ENCODE measurements at places on chromosomes 2 and 18.

GRCh38 chr2:241741016-241741415, 6.6 kb downstream of the D2HGDH start:
- H3K4me1 ChIP-seq = no peaks in the 10 kb centered on the region
- H3K36me3 ChIP-seq = peaks cover 4% of the 10 kb centered on the region
- H3K4me3 ChIP-seq = no peak overlapping the region
- no peak overlapping the region for H3K27ac ChIP-seq
- no peaks in the 10 kb centered on the region for H3K27me3 ChIP-seq

- DNase-seq = no peak
- no peaks in the 10 kb centered on the region for H3K27me3 ChIP-seq
- peaks cover 3% of the 10 kb centered on the region for H3K4me1 ChIP-seq
- no peak overlapping the region for H3K4me3 ChIP-seq
Observed at GRCh38 chr2:45172760-45173392, 163.6 kb upstream of the SIX2 start.

DNA sequence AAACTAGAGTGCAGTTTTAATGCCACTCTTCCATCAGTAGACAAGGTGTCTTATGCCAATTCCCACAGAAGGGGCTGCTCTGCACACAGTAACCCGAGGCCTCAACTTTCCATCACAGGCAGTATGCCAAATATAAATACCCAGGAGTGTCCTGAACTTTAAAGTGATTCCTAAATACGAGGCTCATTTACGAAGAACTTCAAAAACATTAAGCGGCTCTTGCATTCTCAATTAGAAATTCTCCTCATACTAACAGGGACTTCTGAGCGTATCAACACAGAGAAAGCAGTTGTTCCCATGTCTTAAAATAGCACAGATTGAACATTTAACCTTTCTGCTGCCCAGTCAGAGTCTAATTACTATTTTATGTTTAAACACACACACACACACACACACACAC, 638.6 kb downstream of the ERBB4 start:
- no peak overlapping the region for H3K27ac ChIP-seq
- H3K36me3 ChIP-seq = no peaks in the 10 kb centered on the region
- no peaks in the 10 kb centered on the region for H3K4me1 ChIP-seq
- H3K4me3 ChIP-seq = no peak overlapping the region
- H3K27me3 ChIP-seq = no peaks in the 10 kb centered on the region

- H3K36me3 ChIP-seq = no peaks in the 10 kb centered on the region
- H3K27ac ChIP-seq = no peak overlapping the region
- H3K4me3 ChIP-seq = no peak overlapping the region
- H3K4me1 ChIP-seq = no peaks in the 10 kb centered on the region
- DNase-seq = no peak
Observed at GRCh38 chr2:170651624-170652325, 63.4 kb upstream of the SP5 start.

- no peak overlapping the region for H3K4me3 ChIP-seq
- H3K27me3 ChIP-seq = peaks cover 16% of the 10 kb centered on the region
- H3K27ac ChIP-seq = no peak overlapping the region
Observed at GRCh38 chr18:79796016-79796415, 1.7 kb upstream of the KCNG2 start.

GRCh38 chr2:241896746-241897201, 27.2 kb downstream of the RTP5 start:
- no peak overlapping the region for H3K4me3 ChIP-seq
- H3K27ac ChIP-seq = no peak overlapping the region
- peaks cover 17% of the 10 kb centered on the region for H3K4me1 ChIP-seq
- H3K36me3 ChIP-seq = no peaks in the 10 kb centered on the region

GRCh38 chr2:33304032-33304864, 172.2 kb upstream of the RASGRP3 start:
- H3K36me3 ChIP-seq = no peaks in the 10 kb centered on the region
- no peak for DNase-seq
- no peak overlapping the region for H3K4me3 ChIP-seq
- no peak overlapping the region for H3K27ac ChIP-seq
- H3K27me3 ChIP-seq = no peaks in the 10 kb centered on the region
- no peaks in the 10 kb centered on the region for H3K4me1 ChIP-seq

DNA sequence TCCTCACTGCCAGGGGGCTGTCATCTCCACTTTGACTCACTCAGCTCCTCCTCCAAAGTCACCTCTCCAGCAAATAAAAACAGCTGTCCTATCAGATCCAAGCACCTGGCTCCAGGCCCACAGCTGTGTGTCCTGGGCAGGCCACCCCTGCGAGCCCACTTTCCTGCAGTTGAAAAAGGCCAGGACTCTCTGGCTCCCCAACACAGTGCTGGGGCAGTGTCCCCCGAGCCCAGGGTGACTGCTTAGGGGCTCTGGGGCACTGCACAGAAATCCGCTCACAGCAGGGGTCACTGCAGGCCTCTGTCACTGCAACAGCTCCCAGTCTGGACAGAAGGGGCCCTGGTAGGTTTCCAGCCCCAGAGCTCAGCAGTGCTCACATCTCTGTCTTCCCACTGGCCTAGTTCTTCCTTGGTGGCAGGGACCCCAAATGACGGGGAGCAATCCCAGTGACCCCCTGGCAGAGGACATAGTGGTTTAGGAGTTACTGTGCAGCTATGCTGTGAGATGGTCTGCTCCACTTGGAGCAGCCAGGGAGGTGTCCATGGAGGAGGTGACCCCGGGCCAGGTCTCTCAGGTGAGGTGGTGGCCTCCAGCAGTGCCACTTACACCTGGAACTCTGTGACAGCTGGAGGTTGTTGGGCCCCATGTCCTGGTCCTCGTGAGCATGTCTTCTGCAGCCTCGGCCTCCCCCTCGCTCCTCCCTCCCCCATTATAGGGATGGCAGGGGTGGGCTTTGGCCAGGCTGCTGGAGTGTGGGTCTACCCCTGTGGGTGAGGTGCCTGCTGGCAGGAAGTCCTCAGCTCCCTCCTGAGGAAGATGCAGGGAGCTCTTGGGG, 35.5 kb downstream of the HS6ST1 start:
- peaks cover 7% of the 10 kb centered on the region for H3K4me1 ChIP-seq
- no peaks in the 10 kb centered on the region for H3K27me3 ChIP-seq
- DNase-seq = no peak
- no peak overlapping the region for H3K4me3 ChIP-seq

- no peaks in the 10 kb centered on the region for H3K4me1 ChIP-seq
- no peak overlapping the region for H3K27ac ChIP-seq
- no peak for DNase-seq
- H3K27me3 ChIP-seq = no peaks in the 10 kb centered on the region
- H3K4me3 ChIP-seq = no peak overlapping the region
Observed at GRCh38 chr2:192029089-192029488, 165.6 kb downstream of the TMEFF2 start.

DNA sequence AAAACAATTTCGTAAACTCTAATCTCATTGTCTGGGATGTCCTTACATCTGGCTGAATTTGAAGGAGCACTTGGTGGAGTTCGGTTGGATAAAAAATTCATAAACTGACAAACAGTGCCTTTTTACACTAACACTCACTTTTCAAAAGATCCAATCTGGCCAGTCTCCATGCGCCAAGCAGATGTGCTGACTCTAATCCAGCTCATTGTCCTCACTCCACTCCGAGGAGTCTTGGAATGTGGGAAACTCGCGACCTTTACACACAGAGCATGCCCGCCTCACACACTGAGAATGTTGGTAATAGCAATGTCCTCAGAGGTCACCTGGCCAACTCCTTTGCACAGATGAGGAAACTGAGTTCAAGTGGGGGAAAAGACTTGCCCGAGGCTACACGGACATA, 66.8 kb downstream of the XDH start:
- H3K27ac ChIP-seq = no peak overlapping the region
- H3K27me3 ChIP-seq = peaks cover 2% of the 10 kb centered on the region

DNA sequence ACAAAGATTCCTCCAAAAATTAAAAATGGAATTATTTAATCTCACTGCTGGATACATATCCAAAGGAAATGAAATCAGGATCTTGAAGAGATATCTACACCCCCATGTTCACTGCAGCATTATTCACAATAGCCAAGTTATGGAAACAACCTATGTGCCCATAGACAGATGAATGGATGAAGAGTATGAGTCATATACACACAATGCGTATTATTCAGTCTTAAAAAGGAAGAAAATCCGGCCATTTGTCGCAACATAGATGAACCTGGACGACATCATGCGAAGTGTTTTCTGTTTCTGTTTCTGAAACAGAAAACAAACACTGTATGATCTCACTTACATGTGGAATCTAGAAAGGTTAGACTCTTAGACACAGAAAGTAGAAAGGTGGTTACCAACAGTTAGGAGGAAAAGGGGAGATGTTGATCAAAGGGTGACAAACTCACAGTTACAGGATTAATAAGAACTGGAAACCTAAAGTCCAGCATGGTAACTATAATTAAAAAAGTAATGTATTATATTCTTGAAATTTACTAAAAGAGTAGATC, 87.8 kb upstream of the ERBB4 start:
- H3K27me3 ChIP-seq = no peaks in the 10 kb centered on the region
- H3K4me1 ChIP-seq = no peaks in the 10 kb centered on the region
- DNase-seq = no peak
- no peak overlapping the region for H3K27ac ChIP-seq

DNA sequence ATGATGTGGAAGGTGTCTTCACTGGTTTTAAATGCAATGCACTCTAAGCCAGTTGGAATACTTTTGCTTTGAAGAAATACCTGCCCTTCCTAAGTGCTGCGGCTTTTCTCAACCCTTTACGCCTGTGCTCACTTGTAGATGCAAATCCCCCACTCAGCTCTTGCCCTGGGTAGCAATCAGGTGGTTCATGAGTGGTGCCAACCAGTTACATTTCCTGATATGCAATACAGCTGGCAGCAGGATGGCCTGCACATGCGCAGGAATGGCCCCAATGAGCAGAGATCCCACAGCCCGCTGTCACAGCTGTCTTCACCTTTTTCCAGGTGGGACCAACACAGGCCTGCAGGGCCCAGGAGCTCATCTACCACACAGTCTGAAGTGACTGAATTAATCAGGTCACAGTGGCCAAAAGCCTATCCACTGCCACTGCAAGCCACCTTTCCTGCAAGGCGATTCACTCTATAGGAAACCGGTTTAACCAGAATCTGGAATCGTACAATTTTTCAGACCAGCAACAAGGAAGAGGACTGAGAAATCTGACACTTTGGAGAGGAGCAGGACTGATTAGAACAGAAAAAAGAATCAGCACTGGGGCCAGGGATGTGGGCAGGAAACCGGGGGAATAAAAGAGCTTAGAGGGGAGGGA, 247.8 kb downstream of the MYT1L start:
- no peaks in the 10 kb centered on the region for H3K36me3 ChIP-seq
- H3K27ac ChIP-seq = peak overlapping the region; percentile 27
- no peaks in the 10 kb centered on the region for H3K27me3 ChIP-seq
- peaks cover 5% of the 10 kb centered on the region for H3K4me1 ChIP-seq
- peak; percentile 25 for DNase-seq

DNA sequence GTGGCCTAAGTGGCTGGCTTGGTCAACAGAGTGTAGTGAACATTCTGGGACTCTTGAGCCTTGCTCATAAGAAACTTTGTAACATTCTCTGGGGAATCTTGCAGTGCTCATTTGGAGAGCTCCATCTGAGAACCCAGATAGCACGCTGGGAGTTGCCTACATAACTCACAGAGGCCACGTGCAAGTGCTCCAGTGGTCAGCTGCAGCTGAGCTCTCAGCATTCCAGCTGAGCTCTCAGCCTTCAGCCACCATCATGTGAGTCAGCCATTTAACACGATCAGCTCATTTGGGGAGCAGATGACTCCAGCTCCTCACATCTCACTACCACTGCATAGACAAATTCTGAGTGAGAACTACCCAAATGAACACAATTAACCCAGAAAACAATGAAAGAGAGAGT, 25.5 kb upstream of the CTNNA2 start:
- H3K27ac ChIP-seq = no peak overlapping the region
- no peak for DNase-seq
- no peaks in the 10 kb centered on the region for H3K4me1 ChIP-seq
- H3K27me3 ChIP-seq = no peaks in the 10 kb centered on the region
- H3K4me3 ChIP-seq = no peak overlapping the region
